ENCODE measurements at places on chromosomes 2 and 18. TPM values are rescaled to one million over a fixed set of nuclear protein-coding genes. Genes with fewer than 3 reads are reported as not detected.
A peak's percentile ranks its signal among the peaks of the same experiment; 100 is the strongest.

The CYRIA gene
- total RNA-seq = 5.7 TPM

- no peak overlapping the region for H3K27ac ChIP-seq
- no peaks in the 10 kb centered on the region for H3K4me1 ChIP-seq
- H3K4me3 ChIP-seq = no peak overlapping the region
- H3K36me3 ChIP-seq = no peaks in the 10 kb centered on the region
These were observed 53.5 kb downstream of the COLEC12 start for GRCh38 chr18:446941-447560.

DNA sequence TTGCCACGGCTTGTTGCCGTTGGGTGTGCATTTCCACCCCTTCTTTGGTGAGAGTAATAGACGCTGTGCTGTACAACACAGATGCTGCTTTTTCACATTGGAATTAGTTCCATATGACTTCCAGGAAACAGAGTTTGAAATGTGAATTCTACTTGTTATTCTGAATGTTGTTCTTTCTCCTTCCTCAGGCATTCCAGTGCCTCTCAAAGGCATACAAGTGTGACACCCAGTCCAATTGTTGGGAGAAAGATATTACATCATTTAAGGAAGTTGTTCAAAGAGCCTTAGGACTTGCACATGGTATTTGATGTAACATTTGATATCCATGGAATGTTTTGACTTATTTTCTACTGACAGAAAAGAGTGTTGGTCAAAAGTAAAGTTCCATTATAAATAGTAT is 134.4 kb upstream of the LTBP1 start:
- H3K36me3 ChIP-seq = peaks cover 29% of the 10 kb centered on the region
- DNase-seq = no peak
- H3K27ac ChIP-seq = no peak overlapping the region
- no peak overlapping the region for H3K4me3 ChIP-seq
- no peaks in the 10 kb centered on the region for H3K27me3 ChIP-seq
- H3K4me1 ChIP-seq = no peaks in the 10 kb centered on the region

DNA sequence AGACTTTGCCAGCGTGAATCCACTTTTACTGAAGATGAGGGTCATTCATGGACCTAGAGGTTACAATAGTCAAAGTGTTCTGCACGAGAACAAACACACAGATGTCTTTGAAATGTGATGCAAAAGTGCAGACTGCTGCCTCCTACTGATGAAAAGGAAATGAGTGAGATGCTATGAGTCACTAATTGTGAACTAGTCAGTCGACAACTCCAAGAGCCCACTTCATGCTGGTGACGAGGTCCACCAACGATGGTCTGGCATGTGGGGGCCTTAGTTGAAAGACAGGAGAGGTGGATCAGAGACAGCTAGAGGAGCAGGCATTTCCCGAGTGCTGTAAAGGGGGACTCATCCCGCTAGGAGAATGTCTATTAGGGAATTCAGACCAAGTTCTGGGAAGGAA is 17.1 kb upstream of the ZNF236 start:
- DNase-seq = no peak
- no peak overlapping the region for H3K4me3 ChIP-seq
- no peaks in the 10 kb centered on the region for H3K4me1 ChIP-seq
- H3K27ac ChIP-seq = peak overlapping the region; percentile 8
- H3K27me3 ChIP-seq = no peaks in the 10 kb centered on the region
- no peaks in the 10 kb centered on the region for H3K36me3 ChIP-seq

- H3K27ac ChIP-seq = peak overlapping the region; percentile 66
- H3K4me3 ChIP-seq = peak overlapping the region; percentile 46
- no peaks in the 10 kb centered on the region for H3K27me3 ChIP-seq
- H3K4me1 ChIP-seq = peaks cover 12% of the 10 kb centered on the region
- no peaks in the 10 kb centered on the region for H3K36me3 ChIP-seq
- DNase-seq = no peak
These were observed 859 bp downstream of the GREB1L start for GRCh38 chr18:21242780-21243401.

Measured in tibial nerve (tissue), 4 donors.